ENCODE measurements at places on chromosomes 12 and 14.

- no peaks in the 10 kb centered on the region for H3K27me3 ChIP-seq
- peaks cover 67% of the 10 kb centered on the region for H3K4me1 ChIP-seq
- H3K4me3 ChIP-seq: no peak overlapping the region
- DNase-seq: no peak
- H3K27ac ChIP-seq: peak overlapping the region; percentile 94
These were observed 379.4 kb upstream of the RGS6 start for GRCh38 chr14:71552809-71553208.

DNA sequence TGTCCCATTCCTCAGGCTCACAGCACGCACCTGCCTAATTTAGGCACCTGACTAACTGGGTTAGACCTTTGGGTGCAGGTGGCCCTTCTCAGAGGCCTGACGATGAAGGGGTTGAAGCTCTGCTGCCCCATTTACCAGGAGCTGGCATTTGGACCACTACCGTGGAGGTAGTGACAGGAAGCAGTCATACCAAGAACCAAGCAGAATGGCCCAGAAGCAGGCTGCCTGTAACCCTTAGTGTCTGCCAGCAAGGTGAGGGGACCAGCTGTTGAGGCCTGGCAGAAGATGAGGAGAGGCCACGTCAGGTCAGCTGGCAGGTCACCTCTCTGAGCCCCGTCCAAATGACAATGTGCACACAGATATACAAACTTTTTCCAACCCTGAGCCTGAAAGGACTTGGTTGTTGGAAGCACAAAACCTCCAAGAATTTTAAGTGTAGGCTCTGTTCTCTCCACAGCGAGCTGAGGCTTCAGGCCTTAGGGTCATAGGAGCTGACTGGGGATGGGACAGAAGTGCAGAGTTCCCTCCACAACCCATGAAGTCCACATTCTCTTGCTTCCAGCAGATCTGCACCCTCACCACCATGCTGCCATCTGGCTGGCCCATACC, 23.1 kb downstream of the VASH1 start:
- H3K27ac ChIP-seq: peak overlapping the region; percentile 63
- H3K4me1 ChIP-seq: peaks cover 45% of the 10 kb centered on the region
- peaks cover 6% of the 10 kb centered on the region for H3K36me3 ChIP-seq
- H3K4me3 ChIP-seq: no peak overlapping the region
- no peaks in the 10 kb centered on the region for H3K27me3 ChIP-seq

- H3K27ac ChIP-seq: no peak overlapping the region
- peaks cover 13% of the 10 kb centered on the region for H3K4me1 ChIP-seq
- peaks cover 22% of the 10 kb centered on the region for H3K27me3 ChIP-seq
- H3K4me3 ChIP-seq: no peak overlapping the region
- DNase-seq: no peak
These were observed 55.1 kb upstream of the FRMD6 start for GRCh38 chr14:51596488-51597117.

DNA sequence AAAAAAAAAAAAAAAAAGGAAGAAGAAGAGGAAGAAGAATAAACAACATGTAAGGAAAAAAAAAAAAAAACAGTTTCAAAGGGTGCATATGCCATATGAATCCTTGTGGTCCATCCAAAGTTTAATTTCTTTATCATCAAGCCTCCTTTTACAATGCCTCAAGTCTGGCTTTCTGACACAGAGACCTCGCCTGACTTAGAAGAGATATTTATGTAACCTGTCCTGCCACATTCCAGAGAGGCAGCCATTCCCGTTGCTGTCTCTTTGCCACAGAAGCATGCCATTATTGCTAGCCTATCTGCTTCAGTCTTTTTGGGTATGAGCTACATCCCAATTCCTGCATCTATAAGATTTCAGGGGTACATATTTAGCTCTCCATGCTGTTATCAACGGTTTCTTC, 596.7 kb upstream of the ATP2B1 start:
- no peak overlapping the region for H3K27ac ChIP-seq
- no peak for DNase-seq
- no peak overlapping the region for H3K4me3 ChIP-seq
- H3K36me3 ChIP-seq: no peaks in the 10 kb centered on the region
- no peaks in the 10 kb centered on the region for H3K4me1 ChIP-seq
- peaks cover 7% of the 10 kb centered on the region for H3K27me3 ChIP-seq

- no peaks in the 10 kb centered on the region for H3K4me1 ChIP-seq
- no peak overlapping the region for H3K27ac ChIP-seq
- no peaks in the 10 kb centered on the region for H3K36me3 ChIP-seq
- no peak overlapping the region for H3K4me3 ChIP-seq
These were observed 268.1 kb downstream of the CACNA1C start for GRCh38 chr12:2320841-2321240.

Data from activated CD4-positive, alpha-beta T cell treated with anti-CD3 and anti-CD28 coated beads, Interleukin-2, amount 10 ng/mL, durations not matched to agents 7 days and 5 days (primary cell).